Activated T-helper 1 cell treated with anti-CD3 and anti-CD28 coated beads, Interleukin-12 subunit alpha, Interleukin-12 subunit beta, Interleukin-2, Interleukin-4 antibody, amounts not matched to agents 30 ng/mL and 10 ng/mL and 1 ng/mL, durations not matched to agents 14 hours and 24 hours and 36 hours (primary cell): ENCODE measurements at places on chromosomes 6 and 20.

DNA sequence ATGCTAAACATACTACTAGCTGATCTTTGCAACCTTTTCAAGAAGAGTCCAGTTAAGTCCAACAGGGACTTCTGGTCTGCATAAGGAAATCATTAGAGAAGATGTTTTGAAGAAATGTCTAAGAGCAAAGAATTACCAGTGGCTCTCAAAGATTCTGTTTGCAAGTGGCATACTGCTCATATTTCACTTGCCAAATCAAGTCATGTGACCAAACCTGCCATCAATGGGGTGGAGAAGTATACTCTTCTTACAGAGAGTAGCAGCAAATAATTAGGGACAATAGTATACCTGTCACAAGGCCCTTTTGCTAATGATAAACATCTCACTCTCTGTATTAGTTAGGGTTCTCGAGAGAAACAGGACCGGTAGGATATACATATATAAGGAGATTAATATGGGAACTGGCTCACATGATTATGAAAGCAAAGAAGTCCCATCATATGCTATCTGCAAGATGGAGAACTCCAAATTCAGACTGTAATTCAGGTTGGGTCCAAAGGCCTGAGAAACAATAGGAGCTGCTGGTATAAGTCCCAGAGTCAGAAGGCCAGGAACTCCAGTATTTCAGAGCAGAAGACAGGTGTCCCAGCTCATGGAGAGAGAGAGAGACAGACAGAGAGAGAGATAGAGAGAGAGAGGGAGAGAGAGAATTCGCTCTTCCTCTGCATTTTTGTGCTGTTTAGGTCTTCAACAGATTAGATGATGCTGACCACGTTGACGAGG, 111.5 kb downstream of the LCA5 start:
- DNase-seq = no peak
- H3K4me1 ChIP-seq = no peaks in the 10 kb centered on the region
- no peaks in the 10 kb centered on the region for H3K36me3 ChIP-seq

DNA sequence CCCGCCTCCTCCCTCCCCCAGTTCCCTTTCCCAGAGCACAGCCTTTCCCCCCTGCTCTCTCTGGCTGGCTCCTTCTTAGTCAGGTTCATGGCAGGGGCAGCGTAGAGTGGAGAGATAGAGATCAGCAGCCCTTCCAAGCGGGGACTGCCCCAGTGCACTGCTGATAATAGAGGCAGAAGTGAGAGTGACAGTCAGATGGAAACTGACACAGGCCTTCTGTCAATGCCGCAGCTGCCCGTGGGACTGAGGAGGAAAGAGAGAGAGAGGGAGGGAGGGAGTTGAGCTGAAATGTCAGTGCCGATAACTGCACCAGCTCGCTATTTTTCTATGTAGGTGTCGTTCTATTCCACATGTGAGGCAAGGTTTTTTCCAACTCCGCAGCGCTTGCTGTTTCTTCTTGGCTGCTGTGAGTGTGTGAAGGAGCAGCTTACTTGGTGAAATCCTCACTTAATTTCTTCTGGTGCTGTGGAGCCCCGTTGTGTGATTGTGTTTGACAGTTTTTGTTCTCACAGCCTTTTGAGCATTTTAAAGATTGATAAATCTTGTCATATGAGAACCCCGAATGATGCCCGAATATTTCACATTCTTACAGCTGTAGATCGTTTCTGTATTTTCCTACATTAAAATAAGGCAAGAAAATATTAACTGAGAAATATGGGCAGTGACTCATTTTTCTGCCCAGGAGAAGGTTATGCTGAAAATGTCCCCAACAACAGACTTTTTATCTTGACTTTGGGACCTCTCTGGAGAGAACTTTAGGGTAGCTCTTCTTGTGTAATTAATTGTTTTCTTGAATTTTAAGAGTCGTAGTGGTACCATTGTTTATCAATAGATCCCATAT, 386.4 kb upstream of the MMS22L start:
- H3K27me3 ChIP-seq = no peaks in the 10 kb centered on the region
- H3K4me3 ChIP-seq = no peak overlapping the region
- no peaks in the 10 kb centered on the region for H3K36me3 ChIP-seq
- H3K27ac ChIP-seq = no peak overlapping the region
- no peaks in the 10 kb centered on the region for H3K4me1 ChIP-seq

GRCh38 chr6:27040244-27041042, 207.1 kb upstream of the PRSS16 start:
- no peak overlapping the region for H3K27ac ChIP-seq
- H3K4me1 ChIP-seq = no peaks in the 10 kb centered on the region
- no peaks in the 10 kb centered on the region for H3K36me3 ChIP-seq
- DNase-seq = no peak
- H3K27me3 ChIP-seq = peaks cover 9% of the 10 kb centered on the region

DNA sequence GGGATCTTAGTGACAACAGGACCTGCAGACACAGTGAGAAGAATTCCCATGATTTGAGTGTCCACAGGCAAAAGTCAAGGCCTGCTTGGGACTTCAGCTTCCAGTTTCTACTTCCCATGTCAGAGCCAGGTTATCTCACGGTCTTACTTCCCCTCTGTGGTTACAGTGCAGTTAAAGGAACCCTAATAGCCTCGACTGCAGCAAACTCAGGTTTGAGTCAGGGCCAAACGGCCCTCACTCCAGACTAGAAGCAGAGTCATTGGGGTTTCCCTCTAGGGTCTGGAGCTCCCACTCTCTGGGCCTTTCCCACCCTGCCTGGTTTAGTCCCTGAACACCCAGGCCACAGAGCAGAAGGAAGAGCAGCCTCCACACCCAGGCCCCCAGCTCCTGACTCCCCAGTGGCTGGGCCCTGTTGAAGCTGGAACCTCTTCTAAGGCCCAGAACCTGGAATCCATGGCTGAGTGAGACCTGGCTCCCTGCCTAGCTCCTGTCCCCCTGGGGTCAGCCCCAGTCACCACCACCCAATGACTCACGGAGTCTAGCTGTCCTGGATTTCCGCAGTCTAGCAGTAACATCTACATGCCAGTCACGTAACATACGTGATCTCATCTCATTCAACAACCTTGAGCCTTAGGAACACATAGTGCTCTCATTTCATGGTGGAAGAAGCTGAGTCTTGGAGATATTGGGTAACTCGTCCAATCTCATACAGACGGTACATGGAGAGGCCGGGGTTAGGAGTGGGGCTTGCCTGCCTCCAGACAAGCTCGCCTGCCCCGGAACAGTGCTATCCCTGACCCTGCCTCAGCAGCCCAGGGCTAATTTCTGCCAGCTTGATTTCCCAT, 9.2 kb upstream of the GHRH start:
- no peak overlapping the region for H3K4me3 ChIP-seq
- no peak overlapping the region for H3K27ac ChIP-seq
- no peak for DNase-seq
